NCI-H526 treated with DMSO at 0.1 percent for 48 hours (cell line): ENCODE measurements at places on chromosomes 13 and 19.

DNA sequence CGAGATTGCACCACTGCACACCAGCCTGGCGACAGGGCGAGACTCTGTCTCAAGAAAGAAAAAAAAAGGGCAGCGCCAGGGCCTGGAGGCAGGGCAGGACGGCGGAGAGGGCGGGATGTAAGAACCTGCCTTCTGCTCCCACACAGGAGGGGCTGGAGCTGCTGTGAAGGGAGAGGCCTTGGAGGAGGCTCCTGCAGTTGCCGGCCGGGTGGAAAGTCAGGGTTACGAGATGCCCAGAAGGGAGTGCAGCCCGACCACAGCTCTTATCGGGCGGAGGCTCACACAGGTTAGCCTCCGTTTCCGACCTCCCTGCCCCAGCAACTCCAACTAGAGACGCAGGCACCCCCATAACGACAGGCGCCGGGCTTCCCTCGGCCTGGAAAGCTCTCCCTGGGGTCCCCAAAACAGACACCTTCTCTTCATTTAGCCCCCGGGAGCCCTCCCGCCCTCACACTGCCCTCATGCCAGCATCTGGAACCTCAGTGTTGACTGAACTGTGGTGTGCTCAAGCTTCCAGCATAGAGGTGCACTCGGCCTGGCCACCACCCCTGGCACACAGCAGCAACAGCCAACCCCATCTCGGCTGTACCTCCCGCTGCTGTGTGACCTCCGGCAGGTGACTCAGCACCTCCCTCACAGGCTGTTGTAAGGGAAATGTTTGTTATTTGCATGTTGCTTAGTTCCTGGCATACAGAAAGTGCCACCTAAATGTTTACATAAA, 1.4 kb downstream of the PLPP2 start:
- peak; percentile 86 for DNase-seq

- no peak for DNase-seq
Observed at GRCh38 chr13:113855012-113855921, 8.6 kb downstream of the GAS6 start.

DNA sequence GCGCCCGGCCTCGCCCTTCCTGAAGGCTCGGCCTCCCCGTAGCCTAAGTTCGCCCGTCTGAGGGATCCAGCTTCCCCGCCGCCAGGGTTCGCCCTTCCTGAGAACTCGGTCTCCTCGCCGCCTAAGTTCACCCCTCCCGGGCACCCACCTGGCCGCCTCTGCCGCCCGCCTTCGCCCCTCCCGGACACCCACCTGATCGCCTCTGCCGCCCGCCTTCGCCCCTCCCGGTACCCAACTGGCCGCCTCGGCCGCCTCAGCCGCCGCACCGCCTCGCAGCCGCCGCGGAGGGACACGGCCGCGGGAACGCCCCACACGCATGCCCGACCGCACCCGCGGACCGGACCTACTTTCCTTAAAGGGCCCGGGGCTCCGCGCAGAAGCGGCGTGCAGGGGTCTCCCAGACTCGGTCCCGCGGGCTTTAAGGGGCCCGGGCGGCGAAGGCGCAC, at the start of gene MOB3A:
MOB3A (minus strand) TSS at position 293 of the 446 bp plus-strand sequence. CDS start 17,766 bp downstream, outside the sequence.
- peak; percentile 71 for DNase-seq

- no peak for DNase-seq
Observed at GRCh38 chr13:59236309-59236919, 927.3 kb downstream of the DIAPH3 start.

DNA sequence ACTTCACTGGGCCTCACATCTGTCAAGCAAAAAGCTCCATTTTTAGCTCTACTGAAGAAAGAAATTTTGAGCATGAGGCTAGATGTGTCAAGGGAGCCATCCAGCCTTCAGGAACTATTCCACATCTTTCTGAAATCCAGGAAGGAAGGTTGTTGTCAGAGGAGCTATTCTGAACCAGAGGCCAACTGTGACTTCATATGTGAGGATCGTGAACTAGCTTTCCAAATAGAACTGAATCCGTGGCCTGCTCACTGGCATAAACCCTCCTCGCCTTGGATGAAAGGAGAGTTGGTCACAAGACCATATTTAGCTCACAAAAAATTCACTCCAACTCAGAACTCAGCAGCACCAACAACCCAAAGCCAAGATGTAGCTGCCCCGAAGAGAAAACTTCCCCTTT, 195.8 kb downstream of the FOXO1 start:
- no peak for DNase-seq

DNA sequence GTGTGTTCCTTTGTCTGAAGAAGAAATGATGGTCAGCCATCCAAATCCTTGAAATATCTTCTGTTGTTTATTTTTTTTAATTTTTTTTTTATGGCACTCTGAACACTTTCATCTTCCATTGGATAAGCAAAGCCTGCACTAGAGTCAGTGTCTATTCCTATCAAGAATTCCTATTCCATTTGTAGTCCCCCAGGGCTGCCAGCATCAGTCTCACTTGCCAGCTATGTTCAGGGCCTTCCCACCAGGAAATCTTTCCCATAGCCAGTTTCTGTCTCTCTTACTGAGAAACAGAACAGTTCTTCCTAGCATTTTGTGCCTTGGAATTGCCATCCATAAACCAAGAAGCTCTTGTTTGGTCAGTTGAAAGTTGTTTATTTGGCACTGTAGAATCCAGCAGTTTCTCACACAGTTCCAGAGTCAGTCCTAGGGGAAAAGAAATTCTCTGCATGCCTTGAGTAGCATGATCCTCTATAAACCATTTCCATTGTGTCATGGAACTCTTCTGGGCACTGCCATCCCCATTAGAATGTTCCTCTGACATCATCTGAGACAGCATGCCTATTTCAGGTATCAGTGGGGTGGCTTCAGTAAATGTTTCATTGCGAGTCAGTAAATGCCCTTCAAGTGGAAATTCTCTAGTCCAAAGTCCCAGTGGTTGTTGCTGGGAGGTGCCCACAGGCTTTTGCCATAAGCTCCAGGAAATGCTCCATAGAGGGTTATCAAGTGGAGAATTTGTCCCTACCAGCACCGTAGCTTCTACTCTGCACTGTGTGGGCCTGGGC, 18.7 kb upstream of the SPRYD7 start:
- no peak for DNase-seq

DNA sequence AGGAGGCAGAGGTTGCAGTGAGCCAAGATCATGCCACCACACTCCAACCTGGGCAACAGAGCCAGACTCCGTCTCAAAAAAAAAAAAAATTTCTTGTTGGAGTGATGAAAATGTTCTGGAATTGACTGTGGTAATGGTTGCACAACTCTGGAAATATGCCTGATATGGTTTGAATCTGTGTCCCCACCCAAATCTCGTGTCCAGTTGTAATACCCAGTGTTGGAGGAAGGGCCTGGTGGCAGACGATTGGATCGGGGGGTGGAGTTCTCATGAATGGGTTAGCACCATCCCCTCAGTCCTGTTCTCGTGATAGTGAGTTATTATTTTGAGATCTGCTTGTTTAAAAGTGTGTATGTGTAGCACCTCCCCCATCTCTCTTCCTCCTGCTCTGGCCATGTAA, 41.1 kb upstream of the MAP3K10 start:
- DNase-seq, result no peak

DNA sequence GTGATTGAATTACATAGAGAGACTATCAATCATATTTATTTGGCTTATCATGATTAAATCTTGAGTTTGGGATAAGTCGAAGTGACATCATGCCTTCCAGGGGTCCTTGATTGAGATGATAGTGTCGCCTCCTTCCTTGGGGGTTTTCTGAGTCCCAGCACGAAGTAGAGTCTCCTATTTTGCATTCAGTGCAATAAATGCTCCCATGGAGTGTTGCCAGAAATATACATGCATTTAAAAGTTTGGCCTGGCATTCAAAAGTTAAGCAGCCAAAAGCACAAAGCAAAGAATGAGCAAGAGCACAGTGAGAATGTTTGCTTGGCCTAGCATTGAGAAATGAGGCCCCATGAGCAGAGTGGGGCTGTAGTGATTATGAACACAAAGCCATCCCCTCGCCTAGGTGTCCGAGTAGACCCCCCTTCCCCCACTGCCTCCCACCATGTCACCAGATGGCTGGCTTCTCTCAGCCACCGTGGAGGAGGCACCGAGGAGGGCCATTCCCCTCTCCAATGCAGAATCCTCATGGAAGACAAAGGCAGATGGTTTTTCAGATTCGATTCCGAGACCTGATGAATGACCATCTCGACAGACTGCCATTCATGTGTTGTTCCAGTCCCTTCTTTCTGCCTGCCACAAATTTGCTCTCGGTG, 58.8 kb upstream of the UBL3 start:
- no peak for DNase-seq

GRCh38 chr19:954672-955494, 29.0 kb downstream of the ARID3A start:
- DNase-seq, result no peak

DNA sequence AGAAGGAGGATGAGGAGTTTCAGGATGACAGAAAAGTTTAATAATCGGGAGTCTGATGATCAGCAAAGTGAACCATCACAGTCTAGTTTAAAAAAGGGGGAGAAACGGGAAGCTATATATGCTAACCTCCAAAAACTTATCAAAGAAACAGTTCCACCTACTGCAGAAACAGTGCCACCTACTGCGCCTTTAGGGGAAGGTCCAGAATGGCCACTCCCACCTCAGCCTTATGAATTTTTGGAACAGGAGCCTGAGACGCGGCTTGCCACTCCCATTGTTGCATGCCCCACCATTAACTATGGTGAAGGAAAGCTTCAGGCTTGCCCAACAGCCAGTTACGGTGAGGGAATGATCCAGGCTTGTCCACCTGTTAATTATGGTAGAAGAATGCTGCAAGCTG, 929.0 kb downstream of the SLITRK6 start:
- no peak for DNase-seq

DNA sequence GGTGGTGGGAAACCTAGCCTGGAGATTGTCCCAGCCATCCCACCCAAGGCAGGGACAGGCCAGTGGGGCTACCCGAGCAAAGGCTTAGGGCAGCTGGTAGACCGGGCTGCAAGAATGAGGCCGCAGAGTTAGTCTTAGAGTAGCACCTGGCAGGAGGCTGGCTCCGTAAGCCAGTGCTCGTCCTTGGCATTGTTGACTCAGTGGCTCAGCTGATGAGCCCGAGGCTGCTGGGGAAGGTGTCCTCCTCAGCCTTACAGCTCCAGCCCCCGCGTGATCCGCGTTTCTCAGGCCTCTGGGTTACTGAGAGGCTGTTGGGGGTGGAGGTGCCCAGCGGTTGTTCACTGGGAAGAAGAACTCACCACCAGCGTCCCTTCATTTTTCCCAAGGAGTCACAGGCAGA, 24.7 kb downstream of the PPP1R37 start:
- DNase-seq, result peak; percentile 8

- peak; percentile 47 for DNase-seq
Observed at GRCh38 chr19:13887517-13887916, 10.6 kb downstream of the NANOS3 start.

DNA sequence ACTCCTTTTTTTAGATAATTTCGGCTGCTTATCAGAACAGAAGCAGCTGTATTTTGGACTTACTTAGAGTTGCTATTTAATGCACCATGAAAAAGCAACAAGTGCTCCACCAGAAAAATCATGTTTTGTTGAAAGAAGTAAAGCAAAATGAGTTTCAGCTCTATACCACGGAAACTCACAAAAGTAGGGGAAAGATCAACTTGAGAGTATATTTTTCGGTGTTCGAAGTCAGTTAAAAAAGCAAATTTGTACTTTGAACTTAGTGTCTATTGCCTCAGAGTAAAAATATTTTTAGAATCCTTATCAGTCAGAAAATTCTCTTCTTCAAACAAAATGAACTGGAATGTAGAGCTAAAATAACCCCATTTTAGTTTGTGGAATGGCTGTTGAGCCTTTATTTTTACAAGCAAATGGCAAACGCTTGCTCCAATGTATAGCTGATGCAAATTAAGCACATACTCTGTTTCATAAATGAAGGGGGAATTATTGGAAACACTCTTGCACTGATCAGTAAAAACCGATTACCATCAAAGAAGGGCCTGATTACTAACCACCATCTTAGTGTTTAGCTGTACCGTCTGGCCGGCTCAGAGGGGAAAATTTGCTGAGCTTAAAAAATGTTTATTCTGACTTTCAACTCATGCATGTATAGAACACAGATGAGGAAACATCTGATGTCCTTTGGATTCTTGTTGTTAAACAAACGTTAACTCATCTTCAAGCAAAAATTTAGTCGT, 540.7 kb downstream of the GPC6 start:
- DNase-seq, result peak; percentile 65

DNA sequence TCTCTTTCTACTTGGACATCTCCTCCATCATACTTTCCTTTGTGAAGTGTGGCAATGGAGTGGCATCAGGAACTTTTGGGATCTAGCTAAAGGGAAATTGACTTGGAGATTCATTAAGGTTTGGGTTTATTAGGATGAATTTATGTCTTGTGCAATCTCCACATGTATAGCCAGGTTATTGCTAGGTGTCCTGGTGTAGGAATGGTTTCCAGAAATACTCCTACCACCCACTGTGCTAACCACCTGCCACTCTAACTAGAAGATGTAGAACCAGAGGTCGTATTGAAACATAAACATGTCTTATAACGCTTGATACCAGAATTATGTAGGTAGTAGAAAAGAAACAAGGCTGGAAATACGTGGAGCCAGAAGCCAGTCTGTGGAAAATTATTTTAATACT, 38.1 kb upstream of the MED4 start:
- no peak for DNase-seq

GRCh38 chr19:51706296-51706695, 13.2 kb downstream of the SPACA6 start:
- DNase-seq, result no peak

DNA sequence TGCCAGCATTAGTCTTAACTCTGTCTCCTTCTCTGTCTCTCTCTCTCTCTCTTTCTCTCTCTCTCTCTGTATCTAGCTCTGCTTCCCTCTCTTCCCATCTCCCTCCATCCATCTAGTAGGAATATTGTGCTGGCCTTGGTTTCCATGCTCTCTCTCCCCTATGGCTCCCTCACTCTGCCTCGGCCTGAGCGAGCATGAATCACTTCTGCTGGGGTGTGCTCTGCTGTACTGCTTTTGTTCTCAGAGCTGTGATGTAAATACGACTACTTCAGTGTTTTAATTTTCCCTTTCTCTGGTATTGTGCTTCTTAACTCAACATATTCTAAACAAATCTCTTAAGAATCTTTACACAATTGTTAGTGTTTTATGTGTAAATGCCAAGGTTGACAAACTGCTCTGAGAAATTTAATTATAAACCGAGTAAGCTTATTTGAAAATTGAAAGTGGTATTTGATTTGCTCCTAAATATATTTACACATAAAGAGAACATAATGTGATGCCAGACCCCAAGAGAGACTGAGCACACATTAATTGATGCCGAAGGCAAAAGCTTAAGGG, 211.5 kb upstream of the KL start:
- no peak for DNase-seq
